ENCODE measurements at places on chromosomes 3 and 15. TPM values are rescaled to one million over a fixed set of nuclear protein-coding genes. Genes with fewer than 3 reads are reported as not detected.
A peak's percentile ranks its signal among the peaks of the same experiment; 100 is the strongest.

The FRMD5 gene
- 3.3 TPM for total RNA-seq

The DUOX2 gene
- 366 TPM for total RNA-seq

DNA sequence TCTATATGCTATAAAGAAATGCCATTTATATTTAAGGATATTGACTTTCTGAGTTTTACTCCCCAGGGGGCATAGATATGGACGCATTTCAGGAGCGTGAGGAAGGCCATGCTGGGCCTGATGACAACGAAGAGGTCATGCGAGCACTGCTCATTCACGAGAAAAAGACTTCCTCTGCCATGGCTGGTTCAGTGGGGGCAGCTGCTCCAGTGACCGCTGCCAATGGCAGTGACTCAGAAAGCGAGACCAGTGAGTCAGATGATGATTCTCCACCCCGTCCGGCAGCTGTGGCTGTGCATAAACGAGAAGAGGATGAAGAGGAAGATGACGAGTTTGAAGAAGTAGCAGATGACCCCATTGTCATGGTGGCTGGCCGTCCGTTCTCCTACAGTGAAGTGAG is 38.4 kb downstream of the GTF2E1 start:
- DNase-seq: no peak

DNA sequence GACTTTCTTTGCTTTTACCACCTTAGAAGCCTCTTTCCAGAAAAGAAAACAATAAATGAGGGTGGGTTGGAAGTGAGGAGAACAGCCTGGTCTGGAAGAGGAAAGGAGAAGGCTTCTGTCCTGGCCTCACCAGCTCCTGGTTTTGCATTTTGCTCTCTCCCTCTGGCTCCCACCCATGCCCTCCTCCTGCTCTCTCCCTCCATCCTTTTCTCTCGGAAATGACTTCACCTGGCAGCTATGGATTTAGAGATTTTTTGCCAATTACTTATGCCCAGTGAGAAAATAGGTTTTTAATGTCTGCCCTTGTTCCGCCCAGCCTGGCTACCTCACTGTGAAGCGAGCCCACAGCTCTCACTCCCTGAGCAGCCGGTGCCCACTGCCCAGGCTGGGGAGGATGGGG is 77.9 kb upstream of the NTRK3 start:
- no peak for DNase-seq

DNA sequence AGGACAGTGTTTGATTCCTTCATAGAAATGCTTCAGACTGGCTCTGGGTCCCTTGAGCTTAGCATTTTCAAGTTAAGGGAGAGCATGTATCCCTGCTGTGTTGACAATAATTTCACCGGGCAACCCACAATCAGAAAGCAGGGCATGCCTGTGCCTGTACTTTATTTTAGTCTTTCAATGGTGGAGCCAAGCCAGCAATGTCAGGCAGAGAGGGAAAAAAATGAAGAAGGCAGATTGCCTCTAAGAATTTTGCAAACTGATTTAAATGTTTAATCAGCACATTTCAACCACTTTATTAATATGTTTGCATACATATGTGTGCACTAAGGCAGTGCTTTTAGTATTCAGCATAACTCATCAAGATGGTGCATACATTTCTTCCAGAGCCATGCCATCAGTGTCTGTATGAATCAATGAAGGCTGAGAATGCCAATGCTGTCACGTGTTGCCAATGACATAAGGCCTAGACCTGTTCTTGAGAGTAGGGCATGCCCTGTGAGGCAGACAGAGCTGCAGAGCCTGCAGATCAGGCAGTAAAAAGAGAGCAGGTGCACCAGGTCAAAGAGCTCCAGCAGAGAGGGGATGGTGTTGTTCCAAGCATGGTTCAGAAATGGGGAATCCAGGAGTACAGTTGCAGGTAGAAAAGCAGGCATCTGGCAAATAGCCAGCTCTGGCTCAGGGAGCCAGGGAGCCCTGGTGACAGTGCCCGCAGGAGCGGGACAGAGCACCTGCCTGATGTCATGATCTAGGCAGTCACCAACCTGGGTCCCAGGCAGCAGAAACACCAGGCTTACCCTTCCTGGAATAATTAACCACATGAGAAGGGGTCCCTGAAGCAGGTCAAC is 508.5 kb downstream of the GABRG3 start:
- no peak for DNase-seq

The ISG20 gene
- 383 TPM for total RNA-seq

DNA sequence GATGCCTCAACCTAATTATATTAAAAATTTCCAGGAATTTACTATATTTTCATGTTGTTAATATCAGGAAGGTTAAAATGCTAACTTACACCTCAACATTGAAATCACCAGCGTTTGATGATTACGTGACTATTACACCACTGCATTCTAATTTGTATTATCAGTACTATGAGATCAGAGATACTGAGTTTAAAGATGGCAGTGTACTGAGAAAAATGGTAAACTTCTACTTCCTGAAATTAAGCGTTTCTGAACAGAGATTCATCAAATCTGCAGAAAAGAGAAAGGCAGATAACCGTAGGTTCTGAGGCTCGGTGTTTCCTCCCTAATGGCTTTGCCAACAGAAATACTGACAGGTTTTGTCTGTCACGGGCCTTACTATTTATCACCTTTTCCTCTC is 69.9 kb downstream of the CRTC3 start:
- DNase-seq: no peak

DNA sequence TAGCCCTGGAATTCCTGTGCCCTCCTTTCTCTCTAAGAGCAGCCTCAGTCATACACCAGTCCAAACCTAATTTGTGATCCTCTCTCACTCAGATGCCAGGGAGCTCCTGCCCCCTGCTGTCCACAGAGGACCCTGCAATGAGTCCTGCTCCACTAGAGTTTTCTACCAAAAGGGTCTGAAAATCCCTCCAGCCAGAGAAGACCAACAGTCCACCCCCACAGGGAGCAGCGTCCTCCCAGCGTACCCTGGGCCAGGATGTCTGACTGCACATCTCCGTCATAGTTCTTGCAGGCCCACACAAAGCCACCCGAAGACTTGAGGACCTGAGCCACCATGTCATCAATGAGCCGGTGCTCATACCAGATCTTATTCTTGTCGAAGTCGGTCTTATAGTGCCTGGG is 15.4 kb downstream of the IDH2 start:
- DNase-seq: no peak

DNA sequence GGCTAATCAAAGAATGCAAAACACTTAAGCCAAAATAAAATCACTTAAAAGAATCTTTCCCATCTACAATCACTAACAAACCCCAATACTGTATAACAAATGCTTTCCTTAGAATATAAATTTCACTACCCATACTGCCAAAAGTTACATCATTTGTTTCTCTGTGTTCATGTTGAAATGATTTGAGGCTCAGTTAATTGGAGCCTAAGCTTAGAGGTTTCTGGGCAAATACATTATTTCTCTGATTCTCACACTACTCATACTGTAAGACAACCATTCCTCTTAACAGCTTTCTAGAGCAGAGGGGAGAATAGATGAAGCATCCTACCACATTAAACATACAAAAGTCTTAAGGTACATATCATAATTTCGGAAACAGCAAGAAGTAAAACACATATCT is 2.1 kb downstream of the RIOX2 start:
- no peak for DNase-seq

DNA sequence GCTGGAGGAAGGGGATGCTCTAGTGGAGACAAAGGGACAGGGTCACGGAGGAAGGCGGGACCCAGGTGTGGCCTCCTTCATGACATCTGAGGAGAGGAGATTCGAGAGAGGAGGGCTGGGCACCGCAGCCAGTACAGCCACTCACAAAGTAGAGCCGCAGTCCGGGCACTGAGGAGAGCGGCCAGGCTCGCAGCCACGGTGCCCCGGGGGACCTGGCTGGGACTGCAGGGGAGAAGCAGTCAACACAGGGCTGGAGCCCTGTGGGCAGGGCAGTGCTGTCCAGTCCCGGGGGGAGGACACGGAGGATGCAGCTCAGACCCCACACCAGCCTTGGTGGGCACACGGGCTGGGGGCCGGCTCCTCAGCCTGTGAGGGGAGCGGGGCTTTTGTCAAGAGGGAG is 40.3 kb downstream of the HMCES start:
- no peak for DNase-seq

DNA sequence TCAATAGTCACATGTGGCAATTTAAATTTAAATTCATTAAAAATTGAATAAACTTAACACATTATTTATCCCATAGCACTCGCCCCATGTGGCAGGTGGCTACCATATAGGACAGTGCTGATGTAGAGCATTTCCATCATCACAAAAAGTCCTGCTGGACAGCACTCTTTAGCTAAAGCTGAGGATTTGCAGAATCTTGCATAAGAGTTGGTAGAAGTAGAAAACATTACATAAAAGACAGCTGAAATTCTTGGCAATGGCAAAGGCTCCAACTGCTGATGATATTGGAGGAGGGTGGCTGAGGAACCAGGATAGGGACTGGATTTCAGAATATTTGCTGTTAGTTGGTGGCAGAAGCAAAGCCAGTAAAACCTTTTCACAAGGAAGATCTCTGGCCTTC is 230.7 kb upstream of the SATB1 start:
- DNase-seq: no peak

GRCh38 chr3:119681279-119681678 is 4.1 kb upstream of the COX17 start:
- no peak for DNase-seq

DNA sequence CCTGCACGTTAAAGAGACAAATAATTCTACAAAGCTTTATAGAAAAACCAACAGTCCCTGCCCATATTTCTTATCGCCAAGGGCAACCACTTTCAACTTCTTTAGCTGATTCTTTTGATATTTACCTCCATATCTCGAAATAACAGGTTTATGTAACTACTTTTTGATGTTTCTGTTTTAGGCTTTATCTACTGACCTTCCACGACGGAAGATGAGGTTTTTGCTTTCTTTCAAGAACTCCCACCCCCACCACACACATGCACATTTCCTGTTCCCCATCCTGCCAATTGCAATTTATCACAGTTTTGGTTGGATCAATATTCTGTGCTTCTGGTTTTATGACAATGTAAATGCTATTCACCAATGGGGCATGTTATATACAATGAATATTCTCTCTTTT is 330.4 kb upstream of the ICE2 start:
- no peak for DNase-seq

DNA sequence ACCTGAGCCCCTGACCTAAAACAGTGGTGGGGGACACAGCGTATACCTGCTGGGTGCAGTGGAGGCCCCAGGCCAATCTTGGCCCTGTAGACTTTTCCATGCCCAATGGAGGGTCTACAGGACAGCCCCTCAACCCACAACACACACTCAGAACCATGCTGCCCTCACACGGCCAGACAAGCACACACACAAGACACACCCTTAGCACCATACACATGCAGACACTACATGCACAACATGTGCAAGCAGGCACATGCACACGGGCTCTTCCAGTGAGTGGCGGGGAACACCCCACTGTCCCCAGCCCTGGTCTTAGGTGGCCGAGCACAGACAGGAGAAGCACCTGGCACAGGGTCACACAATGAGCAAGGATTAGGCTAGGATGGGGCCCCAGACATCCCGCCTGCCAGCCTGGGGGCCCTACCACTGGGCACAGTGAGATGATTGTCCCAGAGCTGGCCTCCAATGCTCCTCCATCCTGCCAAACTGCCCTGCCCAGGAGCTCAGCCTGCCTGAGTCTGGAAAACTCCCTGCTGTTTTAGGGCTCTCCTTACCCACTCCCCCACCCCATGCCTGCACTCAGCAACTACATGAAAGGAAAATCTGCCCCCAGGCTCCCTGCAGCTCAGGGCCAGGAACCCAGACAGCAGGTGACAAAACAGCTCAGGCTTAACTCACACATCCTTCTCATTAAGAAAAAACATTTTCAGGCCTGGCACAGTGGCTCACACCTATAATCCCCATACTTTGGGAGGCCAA is 15.8 kb downstream of the IQSEC1 start:
- no peak for DNase-seq

GRCh38 chr3:177295116-177295515 is 97.8 kb upstream of the TBL1XR1 start:
- DNase-seq: peak; percentile 85

GRCh38 chr15:65583701-65584100 is 27.2 kb downstream of the INTS14 start:
- no peak for DNase-seq

DNA sequence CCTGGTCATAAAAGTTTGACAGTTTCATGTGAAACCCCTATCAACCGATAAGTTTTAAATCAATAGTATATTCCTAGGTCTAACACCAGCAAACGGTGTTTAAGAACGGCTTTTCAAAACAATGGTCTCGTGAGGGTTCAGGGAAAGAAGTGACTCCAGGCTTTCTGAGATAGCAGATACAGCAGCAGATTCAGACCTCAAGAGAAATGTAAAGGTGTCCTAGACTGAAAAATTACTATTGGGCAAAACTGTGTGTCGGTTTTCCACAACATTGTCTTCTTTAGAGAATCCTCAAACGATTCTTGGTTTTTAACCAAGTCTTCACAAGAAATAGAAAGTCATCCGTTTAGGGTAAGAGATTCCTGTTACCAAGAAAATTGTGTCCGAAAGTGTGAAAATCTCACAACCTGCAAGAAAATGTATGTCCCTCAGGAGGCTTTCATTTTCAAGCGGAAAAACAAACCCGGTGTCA is 1.2 kb downstream of the SETD2 start:
- DNase-seq: no peak

Data from mucosa of gallbladder (tissue), 1 donor.